Kasumi-1 (cell line): ENCODE measurements at places on chromosomes 16 and 17.
A peak's percentile ranks its signal among the peaks of the same experiment; 100 is the strongest.

DNA sequence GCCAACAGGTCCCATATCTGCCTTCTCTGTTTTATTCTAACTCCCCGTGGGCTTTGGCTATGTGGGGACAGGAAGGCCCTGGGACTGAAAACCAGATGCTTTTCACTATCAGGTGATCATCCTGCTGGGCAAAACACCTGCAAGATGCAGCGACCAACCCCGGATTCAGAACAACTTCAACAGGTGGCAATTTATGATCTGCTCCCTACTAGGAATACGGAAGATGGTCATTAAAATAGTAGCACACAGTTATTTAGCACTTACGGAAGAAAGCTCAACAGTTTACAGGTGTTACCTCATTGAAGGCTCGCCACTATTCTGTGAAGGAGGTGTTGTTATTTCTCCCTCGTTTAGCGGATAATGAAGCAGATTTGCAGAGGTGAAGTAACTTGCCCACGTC, 7.8 kb upstream of the SLC5A11 start:
- no peak for DNase-seq

DNA sequence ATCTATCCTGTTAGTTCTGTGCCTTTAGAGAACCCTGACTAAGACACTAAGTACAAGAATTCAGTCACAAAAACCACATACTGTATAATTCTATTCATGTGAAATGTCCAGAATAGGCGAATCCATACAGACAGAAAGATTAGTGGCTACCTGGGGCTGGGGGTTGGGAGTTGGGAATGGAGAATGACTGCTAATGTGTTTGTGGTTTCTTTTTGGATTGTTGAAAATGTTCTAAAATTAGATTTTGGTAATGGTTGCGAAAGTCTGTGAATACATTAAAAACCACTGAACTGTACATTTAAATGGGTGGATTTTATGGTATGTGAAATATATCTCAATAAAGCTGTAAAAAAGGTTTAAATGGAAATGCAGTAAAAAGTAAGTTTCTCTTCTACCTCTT, 80.4 kb upstream of the AKTIP start:
- no peak for DNase-seq

DNA sequence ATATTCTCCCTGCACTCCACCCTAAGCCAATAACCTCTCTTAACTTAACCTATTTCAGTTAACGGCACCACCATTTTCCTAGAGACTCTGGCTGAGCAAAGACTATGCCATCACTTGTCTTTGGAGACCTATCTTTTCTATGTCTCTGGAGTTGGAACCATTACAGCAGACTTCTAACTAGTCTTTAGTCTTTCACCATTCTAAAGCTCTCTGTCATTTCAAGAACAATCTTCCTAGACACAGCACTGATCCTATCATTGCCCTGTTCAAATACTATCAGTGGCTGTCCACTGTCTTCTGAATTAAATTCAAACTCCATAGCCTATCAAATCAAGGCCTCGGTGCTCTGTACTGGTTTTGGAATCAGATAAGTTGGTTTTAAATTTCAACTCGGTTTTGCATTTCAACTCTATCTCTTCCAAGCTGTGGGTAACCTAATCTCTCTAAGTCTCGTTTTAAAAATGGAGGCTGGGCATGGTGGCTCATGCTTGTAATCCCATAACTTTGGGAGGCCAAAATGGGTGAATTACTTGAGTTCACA, 31.9 kb downstream of the RNF43 start:
- no peak for DNase-seq

DNA sequence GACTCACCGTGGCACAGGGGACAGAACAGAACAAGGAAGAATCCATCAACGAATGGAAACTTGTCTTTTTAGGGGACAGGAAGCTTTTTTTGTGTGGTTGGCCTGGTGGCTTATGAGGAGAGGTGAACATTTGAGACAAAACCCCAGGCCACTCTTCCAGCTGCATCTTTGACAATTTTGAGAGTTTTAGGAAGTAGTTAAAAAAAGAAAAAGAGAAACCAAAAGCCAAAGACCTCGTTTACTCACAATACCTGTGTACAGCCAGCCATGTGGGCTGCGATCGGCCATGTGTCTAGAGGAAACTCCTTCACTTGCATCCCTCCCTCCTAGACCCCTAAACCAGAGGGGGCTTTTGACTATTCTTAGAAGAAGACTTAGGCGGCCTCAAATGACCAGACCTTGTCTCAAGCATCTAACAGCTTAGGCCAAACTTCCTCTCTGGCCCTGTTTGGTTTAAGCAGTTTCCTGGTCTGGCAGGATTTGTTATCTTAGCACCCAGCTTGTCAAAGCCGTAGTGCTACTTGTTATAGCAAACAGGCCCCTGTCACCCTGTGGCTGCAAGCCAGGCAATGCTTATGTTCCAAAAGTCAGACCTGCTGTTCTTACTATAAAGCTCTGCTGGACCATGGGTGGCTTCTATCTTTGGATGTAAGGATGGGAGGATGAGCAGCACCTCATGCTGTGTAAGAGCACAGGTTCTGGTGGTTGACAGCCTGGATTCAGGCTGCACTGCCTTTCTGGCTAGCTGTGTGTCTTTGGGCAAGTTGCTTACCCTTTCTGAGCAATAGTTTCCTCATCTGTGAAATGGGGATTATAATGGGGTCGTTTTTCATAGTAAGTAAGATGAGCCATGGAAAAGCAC, 17.7 kb downstream of the KSR1 start:
- DNase-seq = peak; percentile 80
